ENCODE measurements at places on chromosomes 7 and 10.

- no peak for DNase-seq
These were observed 553.3 kb downstream of the HTR7 start for GRCh38 chr10:90304533-90304932.

GRCh38 chr10:122659126-122659525 lies 40.5 kb downstream of the C10orf120 start:
- DNase-seq = no peak

DNA sequence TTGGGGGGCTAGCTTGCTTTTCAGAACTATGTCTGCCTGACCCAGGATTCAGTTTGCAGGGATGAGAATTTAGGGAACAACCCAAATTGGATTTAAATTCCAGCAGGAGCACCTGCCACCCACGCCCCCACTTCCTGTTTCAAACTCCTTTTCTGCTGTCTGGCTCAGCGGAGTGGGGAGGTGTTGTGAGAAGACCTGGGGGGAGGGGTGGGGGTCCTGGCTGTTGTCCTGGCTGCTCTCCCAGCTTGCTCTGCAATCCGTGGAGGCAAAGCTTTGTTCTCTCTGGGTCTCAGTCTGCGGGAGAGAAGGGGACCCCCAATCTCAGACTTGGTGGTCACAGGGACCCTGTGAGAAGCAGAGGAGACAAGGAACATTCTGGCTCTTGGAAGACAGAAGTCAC lies 799 bp downstream of the KCNK18 start:
- DNase-seq = no peak

- peak; percentile 18 for DNase-seq
These were observed 669 bp downstream of the PI4K2A start for GRCh38 chr10:97640868-97641811.

DNA sequence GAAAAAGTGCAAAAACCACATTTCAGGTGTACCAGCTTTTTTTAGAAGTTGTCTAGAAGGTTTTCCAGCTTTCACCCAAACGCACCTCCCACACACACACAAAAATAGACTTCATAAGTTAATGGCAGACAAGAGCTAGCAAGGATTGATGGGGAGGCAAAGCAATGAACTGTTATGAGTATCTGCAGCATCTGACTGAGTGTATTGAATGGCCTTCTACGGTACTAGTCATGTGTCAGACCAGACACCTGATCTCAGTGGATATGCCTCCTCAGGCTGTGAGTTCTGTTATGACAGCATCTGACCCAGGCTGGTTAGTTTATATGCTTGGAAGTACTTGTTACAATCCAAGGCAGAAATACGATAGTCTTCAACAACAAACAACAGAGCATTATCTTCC lies 406.1 kb upstream of the AUTS2 start:
- no peak for DNase-seq

DNA sequence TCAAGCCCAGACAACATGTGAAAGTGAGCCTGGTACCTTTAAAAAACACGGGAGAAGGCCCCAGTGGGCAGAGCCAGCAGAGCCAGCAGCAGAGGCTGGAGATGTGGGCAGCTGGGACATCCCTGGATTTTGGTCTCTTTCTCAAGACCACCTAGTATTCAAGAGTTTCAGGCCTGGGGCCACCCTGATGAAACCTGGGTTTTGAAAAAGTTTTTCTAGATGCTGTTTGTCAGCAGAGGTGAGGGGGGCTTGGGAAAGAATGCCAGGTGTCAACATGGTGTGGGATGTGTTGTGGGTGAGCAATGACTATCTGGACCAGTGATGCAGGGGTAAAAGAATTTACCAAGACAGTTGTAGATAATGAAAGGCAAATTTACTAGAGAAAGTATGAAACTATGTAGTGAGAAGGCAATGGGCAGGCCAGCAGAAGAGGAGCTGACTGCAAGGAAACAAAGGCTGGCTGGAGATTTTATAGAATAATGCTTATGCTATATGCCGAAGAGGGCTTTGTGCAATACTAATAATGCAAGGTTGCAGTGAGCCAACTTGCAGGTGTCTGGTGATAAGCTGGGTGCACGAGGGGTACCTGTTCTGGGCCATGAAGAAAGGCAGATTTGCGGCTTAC lies 28.1 kb upstream of the PLEKHA1 start:
- no peak for DNase-seq

DNA sequence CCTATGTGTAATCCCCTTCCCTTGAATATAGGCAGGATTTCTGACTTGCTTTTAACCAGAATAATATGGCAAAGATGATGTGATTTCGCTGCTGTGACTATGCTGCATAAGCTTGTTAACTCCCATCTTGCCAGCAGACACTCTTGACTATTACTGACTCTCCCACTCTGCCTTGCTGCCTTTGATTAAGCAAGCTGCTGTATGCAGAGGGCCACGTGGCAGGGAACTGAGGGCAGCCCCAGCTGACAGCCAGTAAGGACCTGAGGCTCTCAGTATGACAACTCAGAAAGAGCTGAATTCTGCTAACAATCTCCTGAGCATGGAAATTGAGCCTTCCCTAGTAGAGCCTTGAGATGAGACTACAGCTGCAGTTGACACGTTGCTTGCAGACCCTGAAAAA lies 279.4 kb upstream of the CACNA2D1 start:
- no peak for DNase-seq

DNA sequence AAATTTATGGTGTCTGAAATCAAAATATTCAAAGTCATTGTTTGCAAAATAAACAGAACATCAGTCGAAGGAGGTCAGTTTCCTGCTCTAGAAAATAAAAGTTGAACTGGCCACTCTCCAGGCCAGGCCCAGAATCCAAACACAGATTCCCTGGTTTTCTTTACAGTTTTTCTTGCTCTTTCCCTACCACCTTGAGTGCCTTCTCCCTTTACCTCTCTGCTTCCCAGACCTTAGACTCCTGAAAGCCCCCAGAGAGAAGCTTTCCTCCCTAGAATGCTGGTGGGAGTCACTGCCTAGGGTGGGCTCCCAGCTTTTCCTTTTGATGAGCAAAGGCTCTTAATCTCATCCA lies 6.1 kb downstream of the DNTT start:
- no peak for DNase-seq

DNA sequence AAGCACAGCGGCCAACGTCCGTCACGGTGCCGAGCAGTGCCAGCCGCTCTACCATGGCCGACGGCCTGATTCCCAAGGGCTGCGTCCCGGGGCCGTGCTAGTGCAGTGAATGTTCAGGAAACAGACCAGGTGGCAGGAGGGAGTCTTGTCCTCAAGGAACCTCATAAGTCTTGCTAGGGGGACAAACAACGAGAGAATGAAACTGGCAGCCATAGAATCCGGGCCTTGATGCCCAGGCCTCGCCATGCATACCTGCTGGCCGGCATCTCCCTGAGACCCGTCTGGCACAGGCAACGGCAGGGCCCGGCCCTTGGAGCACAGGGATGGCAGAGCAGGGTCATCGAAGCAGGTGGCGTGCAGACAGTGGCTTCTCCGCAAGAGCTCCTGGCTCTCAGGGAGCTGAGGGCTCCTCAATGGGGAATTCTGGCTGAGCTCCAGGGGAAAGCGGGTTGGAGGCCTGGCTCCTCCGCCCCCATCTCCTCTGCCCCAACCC lies 58.8 kb downstream of the DIP2C start:
- no peak for DNase-seq

DNA sequence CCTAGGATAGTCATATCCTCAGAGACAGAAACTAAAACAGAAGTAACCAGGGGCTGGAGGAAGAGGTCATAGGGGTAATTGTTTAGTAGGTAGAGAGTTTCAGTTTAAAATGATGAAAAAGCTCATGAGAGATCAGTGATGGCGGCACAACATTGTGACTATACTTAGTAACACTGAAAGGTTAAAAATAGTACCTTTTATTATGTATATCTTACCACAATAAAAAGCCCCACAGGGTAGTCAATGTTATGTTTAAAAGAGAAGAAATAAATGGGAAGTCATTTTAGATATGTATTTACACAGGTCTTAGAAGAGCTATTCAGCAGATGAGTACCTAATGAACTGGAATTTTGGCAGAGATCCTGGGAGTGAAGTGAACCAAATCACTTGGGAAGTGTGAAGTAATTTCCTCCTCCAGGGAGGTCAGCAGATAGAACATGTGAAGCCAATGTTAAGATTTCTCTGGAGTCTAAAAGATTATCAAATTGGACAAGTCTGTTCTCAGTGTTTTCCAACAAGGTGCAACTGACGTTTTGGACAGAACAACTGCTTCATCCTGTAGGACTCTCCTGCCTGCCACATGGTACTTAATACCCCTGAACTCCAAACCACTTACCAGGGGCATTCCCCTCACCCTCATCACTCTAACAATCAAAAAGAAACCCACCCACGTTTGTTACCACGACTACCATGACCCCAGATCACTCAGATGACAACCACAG lies 6.4 kb downstream of the CDCA7L start:
- peak; percentile 13 for DNase-seq

- DNase-seq = no peak
These were observed 31.6 kb upstream of the KCNIP2 start for GRCh38 chr10:101875068-101875688.

DNA sequence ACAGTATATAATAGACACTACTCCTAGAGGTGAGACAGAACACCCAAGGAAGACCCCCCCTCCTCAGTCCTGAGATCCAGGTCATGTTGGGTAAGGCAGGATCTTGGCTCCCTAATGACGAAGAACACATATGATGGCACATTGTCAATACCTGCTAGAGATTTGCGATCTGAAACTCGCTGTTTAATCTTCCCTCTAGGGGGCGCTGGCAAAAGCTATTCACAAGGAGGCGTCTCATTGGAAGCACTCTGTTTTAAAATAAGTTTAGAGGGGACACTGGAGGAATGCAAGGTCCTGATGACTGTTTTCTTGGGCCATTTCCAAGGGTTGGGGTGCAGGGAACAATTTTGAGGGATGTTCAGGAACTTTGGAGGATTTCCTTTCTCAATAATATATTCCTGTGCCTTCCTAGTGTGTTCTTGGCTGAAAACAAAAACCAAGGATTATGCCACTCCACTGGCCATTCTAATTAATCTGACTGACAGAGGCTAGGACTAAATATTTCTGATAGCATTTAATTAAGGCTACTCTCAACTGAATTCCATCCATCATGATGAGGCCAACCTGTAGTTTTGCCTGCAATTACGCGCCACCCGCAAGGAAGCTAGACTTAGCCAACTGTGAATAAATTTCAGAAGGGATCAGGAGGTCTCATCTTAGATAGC lies 1013.8 kb upstream of the MBL2 start:
- peak; percentile 7 for DNase-seq

- no peak for DNase-seq
These were observed 33.6 kb upstream of the AGR2 start for GRCh38 chr7:16838386-16838785.

DNA sequence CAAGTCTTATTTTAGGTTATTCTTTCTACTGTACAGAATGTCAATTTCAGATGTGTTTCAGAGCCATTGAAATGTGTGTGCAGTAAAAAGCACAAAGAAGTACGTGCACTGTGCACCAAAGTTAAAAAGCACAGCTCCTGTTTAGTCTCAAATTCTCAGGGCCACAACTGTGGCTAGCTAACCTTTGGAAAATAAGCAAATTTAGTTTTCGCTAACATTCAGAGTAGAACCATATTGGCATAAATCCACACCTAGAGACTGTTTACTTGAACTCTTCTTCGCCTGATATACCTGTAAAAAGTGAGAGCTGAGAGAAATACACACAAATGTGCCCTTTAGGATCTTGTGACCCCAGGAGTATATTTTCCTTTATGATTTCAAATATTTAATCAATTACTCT lies 353.9 kb downstream of the TFEC start:
- DNase-seq = no peak

DNA sequence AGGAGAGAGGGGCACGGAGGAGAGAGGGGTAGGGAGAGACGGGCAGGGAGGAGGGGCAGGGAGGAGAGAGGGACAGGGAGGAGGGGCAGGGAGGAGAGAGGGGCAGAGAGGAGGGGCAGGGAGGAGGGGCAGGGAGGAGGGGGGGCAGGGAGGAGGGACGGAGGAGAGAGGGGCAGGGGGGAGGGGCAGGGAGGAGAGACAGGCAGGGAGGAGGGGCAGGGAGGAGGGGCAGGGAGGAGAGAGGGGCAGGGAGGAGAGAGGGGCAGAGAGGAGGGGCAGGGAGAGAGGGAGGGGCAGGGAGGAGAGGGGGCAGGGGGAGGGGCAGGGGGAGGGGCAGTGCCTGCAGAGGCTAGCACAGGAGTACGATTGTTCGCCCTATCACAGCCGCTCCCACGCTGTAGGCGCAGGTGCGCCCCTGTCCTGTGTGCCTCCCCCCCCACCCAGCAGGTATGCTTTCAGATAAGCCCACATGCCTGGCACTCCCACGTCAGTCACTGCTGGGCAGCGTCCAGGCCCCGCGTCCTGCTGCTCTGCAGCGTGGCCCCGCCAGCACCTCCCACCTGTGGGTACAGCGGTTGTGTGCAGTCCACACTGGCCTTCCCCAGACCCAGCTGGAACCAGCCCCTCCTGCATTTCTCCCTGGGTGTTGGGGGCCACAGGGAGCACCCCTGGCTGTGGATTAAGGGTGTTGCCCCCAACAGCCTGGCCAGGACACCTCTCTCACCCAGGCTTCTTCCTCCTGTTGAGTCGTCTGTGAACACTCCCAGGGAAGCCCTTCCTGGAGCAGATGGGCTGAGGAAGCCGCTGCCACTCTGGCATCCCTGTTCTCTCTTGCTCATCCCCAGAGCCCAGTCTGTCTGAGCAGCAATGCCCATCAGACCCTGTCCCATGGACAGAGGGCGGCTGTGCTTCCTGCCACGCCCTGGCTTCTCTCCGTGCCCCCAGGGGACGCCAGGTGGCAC lies 10.8 kb downstream of the NKX6-2 start:
- no peak for DNase-seq

DNA sequence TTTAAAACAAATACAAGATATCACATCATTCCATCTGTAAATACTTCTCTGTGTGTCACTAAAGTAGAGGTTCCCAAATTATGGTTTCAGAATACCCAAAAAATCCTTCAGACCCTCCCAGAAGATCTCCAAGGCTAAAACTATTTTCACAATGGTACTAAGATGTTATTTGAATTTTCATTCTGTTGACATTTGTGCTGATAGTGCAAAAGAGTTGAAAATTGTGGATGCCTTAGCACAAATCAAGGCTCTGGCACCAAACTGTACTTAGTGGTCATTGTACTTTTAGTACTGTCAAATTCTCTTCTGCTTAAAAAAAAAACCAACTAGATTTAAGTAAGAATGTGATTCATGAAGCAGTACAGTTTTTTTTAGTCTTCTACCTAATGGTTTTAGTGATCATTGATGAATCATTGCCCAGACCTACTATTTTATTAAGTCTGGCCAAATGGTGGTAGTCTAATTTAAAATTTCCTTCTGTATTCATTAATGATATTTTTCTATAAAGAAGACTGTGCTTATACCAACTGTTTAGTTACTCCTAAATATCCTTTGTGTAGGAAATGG lies 50.5 kb downstream of the TPST1 start:
- peak; percentile 38 for DNase-seq

DNA sequence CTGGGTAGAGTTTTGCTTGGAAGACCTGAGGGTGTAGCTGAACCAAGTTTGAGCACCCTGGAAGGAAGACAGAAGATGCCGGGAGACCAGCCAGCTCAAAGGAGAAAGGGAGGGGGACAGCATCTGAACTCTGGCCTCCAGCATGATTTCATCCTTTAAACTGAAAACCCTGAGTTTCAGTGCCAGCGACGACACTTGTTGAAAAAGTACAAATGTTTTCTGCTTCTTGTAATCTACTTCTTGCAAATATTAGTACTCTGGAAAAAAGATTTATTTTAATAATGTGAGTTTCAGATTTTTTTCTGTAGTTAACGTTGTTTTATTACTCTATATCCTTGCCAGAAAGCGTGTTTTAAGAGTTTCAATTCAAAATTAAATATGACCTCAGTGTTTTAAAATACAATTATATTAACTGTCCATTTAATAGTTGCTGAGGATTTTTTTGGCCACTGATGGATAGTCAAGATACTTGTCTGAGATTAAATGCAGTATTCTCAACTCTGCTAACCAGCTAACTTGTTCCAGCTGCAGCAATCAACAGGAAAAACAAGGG lies 227.7 kb downstream of the MGMT start:
- no peak for DNase-seq

Measured in HT1080 (cell line).